ENCODE measurements at places on chromosomes 2 and 18.

DNA sequence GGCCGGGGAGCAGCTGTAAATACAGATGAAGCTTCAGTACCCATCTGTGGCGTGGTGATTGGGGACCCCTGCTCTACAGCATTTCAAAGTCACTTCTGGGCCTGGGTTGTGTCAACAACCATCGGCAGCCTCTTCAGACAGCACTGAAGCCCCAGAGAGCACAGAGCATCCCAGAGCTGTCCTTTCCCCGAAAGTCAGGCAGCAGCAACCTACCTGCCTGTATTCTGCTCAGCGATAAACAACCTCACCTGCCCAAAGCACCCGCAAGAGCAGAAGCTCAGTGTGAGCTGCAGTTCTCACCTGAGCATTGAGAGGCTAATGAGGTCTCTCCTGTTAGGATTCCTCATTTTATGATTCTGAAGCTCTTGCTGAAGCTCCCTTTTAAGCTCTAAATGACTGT is 19.3 kb downstream of the TRABD2A start:
- DNase-seq, result no peak

DNA sequence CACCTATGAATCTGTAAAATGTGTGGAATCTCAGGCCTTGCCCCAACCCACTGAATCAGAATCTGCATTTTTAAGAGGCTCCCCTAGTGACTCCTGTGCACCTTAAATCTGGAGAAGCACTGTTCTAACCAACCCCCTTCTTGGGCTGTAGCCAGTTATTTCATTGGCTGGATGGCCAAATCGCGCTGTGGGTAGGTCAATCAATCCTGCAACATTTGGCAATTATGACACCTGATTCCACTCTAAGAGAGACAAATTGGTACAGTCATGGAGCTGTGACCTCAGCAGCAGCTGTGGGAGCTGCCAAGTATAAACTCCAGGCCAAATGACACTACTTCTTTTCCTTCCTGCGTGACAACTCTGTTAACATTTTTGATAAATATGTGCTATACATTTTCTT is 208.7 kb downstream of the CLIP4 start:
- no peak for DNase-seq

DNA sequence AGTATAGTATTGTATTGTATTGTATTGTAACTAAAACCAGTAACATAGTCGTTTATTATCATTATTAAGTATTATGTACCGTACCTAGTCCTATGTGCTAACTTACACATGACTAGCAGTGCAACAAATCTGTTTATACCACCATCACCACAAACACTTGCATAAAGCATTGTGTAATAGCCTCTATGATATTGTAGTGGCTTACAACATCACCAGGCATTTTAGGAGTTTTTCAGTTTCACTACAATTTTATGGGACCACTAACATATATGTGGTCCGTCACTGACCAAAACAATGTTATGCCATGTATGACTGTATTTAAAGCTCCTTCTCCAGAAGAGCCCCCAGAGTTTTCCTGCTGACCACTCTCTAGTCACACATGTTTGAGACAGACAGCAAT is 306.2 kb downstream of the SETBP1 start:
- no peak for DNase-seq

- DNase-seq, result peak; percentile 82
Observed at GRCh38 chr18:13800505-13801259, 23.3 kb upstream of the MC5R start.

GRCh38 chr18:63043516-63043915 is 276.1 kb downstream of the BCL2 start:
- no peak for DNase-seq

- no peak for DNase-seq
Observed at GRCh38 chr2:9749546-9750223, 93.6 kb upstream of the TAF1B start.

GRCh38 chr2:12507295-12507694 is 209.4 kb upstream of the TRIB2 start:
- no peak for DNase-seq

GRCh38 chr18:49024804-49025421 is 74.1 kb upstream of the SMAD7 start:
- DNase-seq, result no peak

DNA sequence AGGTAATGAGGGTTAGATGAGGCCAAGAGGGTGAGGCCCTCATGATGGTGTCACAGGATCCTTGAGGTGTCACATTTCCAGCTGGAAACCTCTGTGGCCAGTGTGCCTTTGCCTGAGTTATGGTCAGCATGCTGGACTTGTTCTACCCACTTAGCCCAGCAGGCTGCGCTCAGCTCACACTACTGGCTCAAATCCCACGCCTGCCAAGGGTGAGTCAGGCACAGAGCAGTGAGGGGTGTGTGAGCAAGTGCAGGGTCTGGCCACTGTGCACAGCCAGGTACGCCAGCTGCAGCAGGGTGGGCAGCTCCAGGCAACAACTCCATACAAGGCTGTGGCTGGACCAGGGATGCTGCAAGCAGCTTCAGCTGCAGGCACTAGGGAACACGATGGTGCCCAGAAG is 616.6 kb upstream of the FSHR start:
- peak; percentile 27 for DNase-seq

DNA sequence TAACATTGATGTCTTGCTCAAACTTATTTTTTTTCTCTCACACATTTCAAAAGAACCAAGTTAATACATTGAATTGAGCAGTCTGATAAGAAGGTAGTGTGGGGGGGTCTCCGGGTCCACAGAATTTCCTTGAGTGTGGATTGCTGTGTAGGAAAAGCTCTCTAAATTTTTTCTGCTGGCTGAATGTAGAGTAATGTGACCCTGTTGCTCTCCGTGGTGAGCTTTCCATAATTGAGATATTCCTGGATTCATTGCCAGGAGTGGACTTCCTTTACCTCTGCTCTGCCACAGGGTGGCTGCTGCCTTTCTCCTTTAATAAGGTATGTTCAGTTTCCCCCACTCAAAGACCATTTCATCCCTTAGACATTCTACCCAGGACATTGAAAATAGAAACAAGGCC is 50.9 kb downstream of the PKP4 start:
- no peak for DNase-seq

GRCh38 chr2:164896226-164896625 is 54.6 kb upstream of the COBLL1 start:
- no peak for DNase-seq

Measured in left cardiac atrium (tissue), 4 donors.